Activated CD8-positive, alpha-beta T cell treated with anti-CD3 and anti-CD28 coated beads, Interleukin-2, amount 10 ng/mL, durations not matched to agents 7 days and 5 days (primary cell): ENCODE measurements at places on chromosomes 4 and X.

GRCh38 chrX:37716602-37717001 lies 31.0 kb downstream of the XK start:
- H3K27ac ChIP-seq, result no peak overlapping the region
- no peaks in the 10 kb centered on the region for H3K4me1 ChIP-seq
- H3K4me3 ChIP-seq, result no peak overlapping the region
- DNase-seq, result no peak

GRCh38 chr4:116636917-116637316 lies 448.5 kb downstream of the TRAM1L1 start:
- H3K27ac ChIP-seq, result no peak overlapping the region
- no peaks in the 10 kb centered on the region for H3K4me1 ChIP-seq
- H3K27me3 ChIP-seq, result no peaks in the 10 kb centered on the region
- H3K4me3 ChIP-seq, result no peak overlapping the region

DNA sequence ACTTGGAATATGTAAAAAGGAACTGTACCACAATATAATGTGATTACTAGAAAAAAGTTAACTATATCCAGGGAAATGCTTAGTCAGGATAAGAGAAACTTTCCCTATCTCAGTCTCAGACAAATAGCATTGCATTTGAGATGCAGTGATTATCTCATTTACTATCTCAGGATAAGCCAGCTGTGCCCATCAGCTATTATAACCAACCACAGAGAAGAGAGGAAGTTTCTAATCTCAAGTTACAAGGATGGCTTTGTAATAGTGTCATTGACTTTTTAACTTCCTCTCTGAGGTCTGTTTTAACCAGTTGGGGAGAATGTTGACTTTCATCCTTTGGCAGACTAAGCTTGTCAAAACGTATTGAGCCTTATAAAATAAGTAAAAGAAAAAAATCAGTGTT lies 56.5 kb downstream of the SNX25 start:
- peaks cover 18% of the 10 kb centered on the region for H3K36me3 ChIP-seq
- no peak overlapping the region for H3K27ac ChIP-seq
- peaks cover 27% of the 10 kb centered on the region for H3K4me1 ChIP-seq
- H3K4me3 ChIP-seq, result no peak overlapping the region
- H3K27me3 ChIP-seq, result no peaks in the 10 kb centered on the region

- no peaks in the 10 kb centered on the region for H3K36me3 ChIP-seq
- no peak overlapping the region for H3K27ac ChIP-seq
- peaks cover 9% of the 10 kb centered on the region for H3K4me1 ChIP-seq
- no peak overlapping the region for H3K4me3 ChIP-seq
- DNase-seq, result no peak
Observed at GRCh38 chrX:10177601-10178000, 20.8 kb downstream of the CLCN4 start.

DNA sequence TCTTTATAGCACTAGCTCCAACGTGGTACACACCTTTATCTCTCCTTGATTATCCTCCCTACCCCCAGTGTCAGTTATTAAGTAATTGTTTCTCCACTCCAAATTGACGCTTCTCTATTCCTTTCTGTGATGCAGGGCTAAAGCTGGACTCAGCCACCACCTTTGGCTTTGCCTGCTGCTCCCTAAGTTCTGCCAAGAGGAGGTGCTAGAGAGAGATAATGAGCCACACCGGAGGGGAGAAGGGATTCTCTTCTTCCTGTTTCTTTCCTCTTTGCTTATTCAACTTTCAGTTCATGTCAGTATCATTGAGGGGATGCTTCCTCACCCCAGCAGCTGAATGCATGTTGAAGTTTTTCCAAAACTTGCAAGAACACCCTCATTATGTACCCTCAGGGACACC lies 176.5 kb downstream of the GBA3 start:
- DNase-seq, result no peak
- H3K27me3 ChIP-seq, result no peaks in the 10 kb centered on the region
- H3K27ac ChIP-seq, result no peak overlapping the region
- H3K4me3 ChIP-seq, result no peak overlapping the region

- no peak overlapping the region for H3K27ac ChIP-seq
- H3K4me1 ChIP-seq, result no peaks in the 10 kb centered on the region
- no peak for DNase-seq
- H3K4me3 ChIP-seq, result no peak overlapping the region
Observed at GRCh38 chrX:45860450-45860849, 659.8 kb upstream of the DIPK2B start.

DNA sequence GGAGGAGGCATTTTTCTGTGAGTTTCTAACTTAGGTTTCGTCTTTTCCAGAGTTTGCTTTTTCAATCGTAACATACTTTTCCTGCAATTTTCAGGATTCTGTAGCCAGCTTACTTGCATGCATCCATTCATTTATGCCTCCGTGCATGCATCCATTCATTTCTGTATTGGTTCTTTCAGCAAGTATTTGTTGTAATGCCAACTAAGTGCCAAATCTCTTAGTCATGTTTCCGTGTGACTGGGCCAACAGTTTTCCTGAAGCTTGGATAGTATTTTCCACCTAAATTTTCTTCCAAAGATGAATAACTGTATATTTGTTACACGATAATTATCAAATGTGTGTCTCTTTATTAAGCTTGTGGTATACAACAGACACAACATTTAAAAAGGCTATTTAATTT lies 41.5 kb downstream of the CBLL2 start:
- H3K4me1 ChIP-seq, result no peaks in the 10 kb centered on the region
- H3K4me3 ChIP-seq, result no peak overlapping the region
- no peak for DNase-seq
- H3K27me3 ChIP-seq, result no peaks in the 10 kb centered on the region
- no peaks in the 10 kb centered on the region for H3K36me3 ChIP-seq
- no peak overlapping the region for H3K27ac ChIP-seq

GRCh38 chr4:2457481-2458295 lies 11.2 kb upstream of the RNF4 start:
- H3K36me3 ChIP-seq, result no peaks in the 10 kb centered on the region
- peaks cover 11% of the 10 kb centered on the region for H3K27me3 ChIP-seq
- H3K4me1 ChIP-seq, result peaks cover 2% of the 10 kb centered on the region
- H3K4me3 ChIP-seq, result no peak overlapping the region

DNA sequence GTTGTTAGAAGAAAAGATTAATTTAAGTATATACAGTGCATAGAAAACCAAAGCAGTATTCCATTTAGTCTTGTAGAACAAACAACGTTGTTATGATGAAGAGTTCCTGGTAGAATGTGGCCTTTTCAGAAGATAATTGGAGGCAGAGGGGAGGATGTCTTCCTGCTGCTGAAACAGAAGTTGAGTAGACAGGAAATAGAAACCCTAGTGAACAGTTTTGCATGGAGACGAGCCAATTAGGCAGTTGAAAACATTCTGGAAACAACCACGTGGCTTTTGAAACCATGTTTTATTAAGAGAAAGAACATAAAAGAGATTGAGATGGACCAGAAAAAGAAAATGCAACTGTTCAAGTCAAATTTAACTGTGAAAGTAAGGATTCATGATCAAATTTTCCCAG lies 325.2 kb downstream of the CAMK2D start:
- H3K4me1 ChIP-seq, result peaks cover 13% of the 10 kb centered on the region
- H3K27ac ChIP-seq, result peak overlapping the region; percentile 2
- no peak for DNase-seq
- H3K27me3 ChIP-seq, result peaks cover 2% of the 10 kb centered on the region

GRCh38 chr4:99507762-99508161 lies 3.1 kb upstream of the C4orf17 start:
- H3K36me3 ChIP-seq, result no peaks in the 10 kb centered on the region
- H3K4me1 ChIP-seq, result peaks cover 34% of the 10 kb centered on the region
- no peaks in the 10 kb centered on the region for H3K27me3 ChIP-seq
- peak; percentile 57 for DNase-seq
- no peak overlapping the region for H3K4me3 ChIP-seq

DNA sequence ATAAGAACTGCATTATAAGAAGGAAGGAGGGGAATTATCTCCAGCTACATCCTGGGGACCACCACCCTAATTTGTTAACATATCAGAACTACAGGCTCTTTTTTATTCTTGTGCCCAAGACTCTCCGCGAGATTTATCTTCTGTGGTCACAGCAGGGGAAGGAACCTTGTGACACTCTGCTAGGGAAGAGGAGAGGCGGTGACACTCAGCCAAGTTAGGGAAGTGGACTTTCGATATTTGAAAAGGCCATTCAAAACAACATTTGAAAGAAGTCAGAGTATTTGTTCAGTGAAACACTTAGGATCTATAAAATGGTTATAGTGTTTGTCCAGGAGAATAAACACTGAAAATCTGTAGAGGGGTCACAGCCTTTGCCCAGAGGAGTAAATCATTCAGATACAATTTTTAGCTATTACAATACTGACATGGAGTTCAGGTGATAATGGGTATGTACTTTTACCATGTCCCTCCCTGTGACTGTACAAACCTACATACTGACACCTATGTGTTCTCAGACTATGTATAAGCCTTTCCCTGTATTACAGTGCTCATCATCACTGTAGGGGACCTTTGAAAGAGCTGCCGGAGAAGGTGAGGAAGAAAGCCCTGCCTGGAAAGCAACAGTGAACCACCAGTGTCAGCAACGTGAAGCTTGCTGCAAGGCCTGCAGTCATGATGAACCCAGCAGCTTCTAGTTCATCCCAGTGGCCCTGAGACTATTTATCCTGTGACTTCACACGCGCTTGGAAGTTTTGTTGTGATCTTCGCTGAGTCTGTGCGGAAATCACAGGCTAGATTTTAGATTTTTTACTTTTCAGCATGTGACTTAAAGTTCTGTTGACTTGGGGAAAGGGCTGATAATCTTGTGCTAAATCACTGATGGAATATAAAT lies 8.5 kb upstream of the PTTG2 start:
- no peak for DNase-seq
- no peaks in the 10 kb centered on the region for H3K27me3 ChIP-seq
- H3K36me3 ChIP-seq, result peaks cover 33% of the 10 kb centered on the region
- peaks cover 18% of the 10 kb centered on the region for H3K4me1 ChIP-seq
- H3K4me3 ChIP-seq, result no peak overlapping the region
- no peak overlapping the region for H3K27ac ChIP-seq

GRCh38 chrX:118261151-118261550 lies 84.8 kb upstream of the WDR44 start:
- H3K36me3 ChIP-seq, result no peaks in the 10 kb centered on the region
- no peak overlapping the region for H3K27ac ChIP-seq

GRCh38 chr4:153438916-153439756 lies 27.0 kb upstream of the TMEM131L start:
- no peaks in the 10 kb centered on the region for H3K27me3 ChIP-seq
- peaks cover 59% of the 10 kb centered on the region for H3K4me1 ChIP-seq
- peaks cover 9% of the 10 kb centered on the region for H3K36me3 ChIP-seq
- H3K27ac ChIP-seq, result peak overlapping the region; percentile 88
- DNase-seq, result peak; percentile 56

DNA sequence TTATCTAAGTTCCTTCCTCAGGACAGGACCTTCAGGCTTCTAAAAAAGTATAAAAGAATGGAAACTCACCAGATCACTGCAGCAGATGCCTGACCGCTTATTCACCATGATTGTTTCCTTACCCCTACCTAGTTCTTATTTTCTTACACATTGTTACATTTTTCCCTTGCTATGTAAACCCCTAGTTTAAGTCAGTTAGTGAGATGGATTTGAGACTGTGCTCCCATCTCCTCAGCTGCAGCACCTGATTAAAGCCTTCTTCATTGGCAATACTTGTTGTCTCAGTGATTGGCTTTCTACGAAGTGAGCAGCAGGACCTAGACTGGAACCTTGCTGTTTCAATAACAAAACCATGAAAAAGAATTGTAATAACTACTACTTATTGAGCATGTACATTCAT lies 4.7 kb downstream of the SPARCL1 start:
- no peak overlapping the region for H3K27ac ChIP-seq
- H3K27me3 ChIP-seq, result no peaks in the 10 kb centered on the region
- H3K4me1 ChIP-seq, result no peaks in the 10 kb centered on the region
- DNase-seq, result no peak
- no peak overlapping the region for H3K4me3 ChIP-seq

GRCh38 chr4:144782345-144782744 lies 136.4 kb downstream of the HHIP start:
- no peak overlapping the region for H3K4me3 ChIP-seq
- no peaks in the 10 kb centered on the region for H3K36me3 ChIP-seq
- peaks cover 9% of the 10 kb centered on the region for H3K27me3 ChIP-seq
- no peak overlapping the region for H3K27ac ChIP-seq
- no peaks in the 10 kb centered on the region for H3K4me1 ChIP-seq

- no peaks in the 10 kb centered on the region for H3K36me3 ChIP-seq
- H3K4me1 ChIP-seq, result peaks cover 9% of the 10 kb centered on the region
- no peak overlapping the region for H3K4me3 ChIP-seq
- no peak overlapping the region for H3K27ac ChIP-seq
- H3K27me3 ChIP-seq, result peaks cover 14% of the 10 kb centered on the region
Observed at GRCh38 chrX:135425026-135425965, 3.6 kb downstream of the SMIM10L2A start.

DNA sequence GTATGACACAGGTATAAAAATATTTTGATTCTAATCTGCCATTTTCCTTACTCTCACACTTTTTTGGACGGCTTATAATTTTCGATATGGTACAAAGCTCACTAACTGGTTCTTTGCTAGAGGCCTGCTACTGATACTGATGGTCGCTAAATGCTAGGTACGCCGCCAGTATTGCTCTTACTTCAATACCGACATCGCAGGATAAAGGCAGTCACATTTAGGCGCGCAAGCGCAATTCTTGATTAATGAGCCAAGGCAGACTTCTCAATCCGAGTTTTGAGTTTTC lies 557 bp upstream of the USP38 start:
- no peaks in the 10 kb centered on the region for H3K27me3 ChIP-seq
- H3K4me1 ChIP-seq, result peaks cover 33% of the 10 kb centered on the region
- DNase-seq, result no peak
- peaks cover 33% of the 10 kb centered on the region for H3K36me3 ChIP-seq
- peak overlapping the region; percentile 93 for H3K27ac ChIP-seq
- H3K4me3 ChIP-seq, result peak overlapping the region; percentile 83

DNA sequence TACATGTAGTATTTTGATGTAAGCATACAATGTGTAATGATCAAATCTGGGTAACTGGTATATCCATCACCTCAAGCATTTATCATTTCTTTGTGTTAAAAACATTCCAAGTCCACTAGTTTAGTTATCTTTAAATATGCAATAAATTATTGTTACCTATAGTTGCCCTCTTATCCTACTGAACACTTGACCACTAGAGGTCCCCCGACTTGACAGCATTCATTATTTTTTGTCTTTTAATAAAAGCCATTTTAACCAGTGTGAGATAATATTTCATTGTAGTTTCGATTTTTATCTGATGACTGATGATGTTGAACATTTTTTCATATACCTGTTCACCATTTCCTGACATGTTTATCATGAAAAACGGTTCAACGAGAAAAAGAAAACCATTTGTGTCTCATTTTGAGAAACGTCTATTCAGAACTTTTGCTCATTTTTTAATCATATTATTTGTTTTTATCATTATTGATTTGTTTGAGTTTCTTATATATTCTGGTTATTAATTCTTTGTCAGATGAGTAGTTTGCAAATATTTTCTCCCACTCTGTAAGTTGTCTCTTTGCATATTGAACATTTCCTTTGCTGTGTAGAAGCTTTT lies 199.0 kb upstream of the CXXC4 start:
- H3K4me3 ChIP-seq, result no peak overlapping the region
- H3K4me1 ChIP-seq, result no peaks in the 10 kb centered on the region
- no peak overlapping the region for H3K27ac ChIP-seq
- no peak for DNase-seq

DNA sequence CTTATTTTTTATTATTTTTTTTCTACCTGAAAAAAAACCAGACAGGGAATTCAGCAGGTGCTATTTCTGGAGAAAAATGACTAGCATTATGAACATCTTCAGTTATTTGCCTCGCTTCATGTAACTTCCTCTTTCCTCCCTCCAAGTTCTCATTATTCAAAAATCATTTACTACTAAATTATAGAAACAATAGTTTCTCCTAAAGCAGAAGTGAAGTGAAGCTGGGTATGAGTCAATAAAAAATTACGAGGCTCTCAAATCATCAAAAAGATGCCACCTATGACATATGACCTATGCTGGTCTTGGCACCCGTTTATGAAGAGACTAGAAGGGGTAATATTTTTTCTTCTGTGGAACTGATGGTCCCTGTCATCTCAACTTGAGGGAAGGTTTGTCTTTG lies 145.0 kb upstream of the AADAT start:
- no peaks in the 10 kb centered on the region for H3K36me3 ChIP-seq
- H3K27me3 ChIP-seq, result no peaks in the 10 kb centered on the region
- DNase-seq, result no peak
- no peak overlapping the region for H3K4me3 ChIP-seq
